ENCODE measurements at places on chromosomes 1 and 21. TPM values are rescaled to one million over a fixed set of nuclear protein-coding genes. Genes with fewer than 3 reads are reported as not detected.

- peak; percentile 29 for DNase-seq
- H3K4me3 ChIP-seq, result no peak overlapping the region
- no peaks in the 10 kb centered on the region for H3K27me3 ChIP-seq
- no peak overlapping the region for H3K27ac ChIP-seq
Measured at GRCh38 chr1:43510621-43511020, 20.1 kb upstream of the PTPRF start.

DNA sequence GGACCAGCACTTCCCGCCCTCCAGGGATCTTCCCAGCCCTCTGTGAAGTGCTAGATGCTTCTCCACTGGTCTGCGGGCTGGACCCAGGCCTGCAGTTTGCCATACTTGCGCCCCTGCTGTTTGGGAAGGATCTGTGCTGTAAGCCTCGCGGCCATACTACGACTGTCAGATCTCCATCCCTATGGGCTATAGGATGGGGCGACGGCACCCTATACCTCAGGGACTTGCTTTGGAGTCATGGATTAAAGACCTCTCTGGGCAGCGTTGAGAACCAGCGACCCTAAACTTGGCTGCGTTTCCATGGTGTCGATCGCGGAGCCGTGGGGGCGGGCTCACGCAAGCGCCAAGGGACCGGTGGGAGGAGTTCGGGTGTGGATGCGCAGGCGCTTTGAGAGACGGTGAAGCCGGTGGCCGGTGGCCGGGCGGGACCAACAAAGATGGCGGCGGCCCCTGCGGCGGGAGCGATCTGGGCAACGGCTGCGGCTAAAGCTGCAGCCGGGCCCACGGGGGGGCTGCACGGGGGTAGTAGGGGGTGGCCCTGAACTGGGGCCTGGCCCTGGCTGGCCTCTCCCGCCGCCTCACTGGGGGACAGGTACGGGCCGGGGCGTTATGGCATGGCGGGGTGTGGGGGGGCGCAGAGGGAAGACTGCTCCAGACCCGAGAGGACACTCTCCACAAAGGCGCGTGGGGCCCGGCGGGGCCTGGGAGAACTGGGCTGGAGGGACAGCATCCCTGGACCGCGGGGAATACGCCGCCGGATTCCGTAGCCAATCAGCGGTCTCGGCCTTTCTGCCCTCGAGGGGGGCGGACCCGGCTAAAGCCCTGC, at the start of gene USP21:
TSS of gene USP21 (plus strand) at position 414 of the 826 bp plus-strand sequence. CDS start 1,141 bp downstream, outside the sequence.
- H3K4me3 ChIP-seq, result peak within 1 kb of the TSS; percentile 98
- H3K4me1 ChIP-seq, result peaks cover 46% of the 10 kb centered on the region
- H3K27me3 ChIP-seq, result no peaks in the 10 kb centered on the region

DNA sequence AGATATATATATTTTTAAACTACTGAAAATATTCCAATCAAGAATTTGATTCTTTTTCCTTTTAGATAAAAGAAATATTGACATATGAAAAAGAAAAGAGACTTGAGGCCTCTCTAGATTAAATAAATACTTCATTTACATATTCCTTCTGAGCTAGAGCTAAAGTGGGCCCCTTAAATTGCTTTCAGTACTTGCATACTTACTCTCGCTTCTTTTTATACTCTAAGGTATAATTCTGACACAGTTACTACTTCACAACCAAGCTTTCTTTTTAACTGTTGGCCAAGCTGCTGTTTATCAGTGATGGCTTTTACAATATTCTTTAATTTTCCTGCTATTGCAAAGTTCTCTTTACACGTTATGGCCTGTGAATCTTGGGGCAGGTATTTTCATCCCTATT, 24.6 kb downstream of the EXTL2 start:
- no peak overlapping the region for H3K27ac ChIP-seq
- no peaks in the 10 kb centered on the region for H3K36me3 ChIP-seq
- H3K4me1 ChIP-seq, result no peaks in the 10 kb centered on the region
- H3K4me3 ChIP-seq, result no peak overlapping the region
- H3K27me3 ChIP-seq, result no peaks in the 10 kb centered on the region

Gene TEX50
- not detected for total RNA-seq

Gene SSR2
- 187 TPM for total RNA-seq

- no peak overlapping the region for H3K27ac ChIP-seq
- H3K4me1 ChIP-seq, result no peaks in the 10 kb centered on the region
- no peaks in the 10 kb centered on the region for H3K36me3 ChIP-seq
- DNase-seq, result no peak
Measured at GRCh38 chr1:207627496-207627895, 17.4 kb upstream of the CR1L start.

GRCh38 chr1:182262425-182262824, 129.2 kb downstream of the GLUL start:
- H3K4me3 ChIP-seq, result no peak overlapping the region
- H3K4me1 ChIP-seq, result peaks cover 9% of the 10 kb centered on the region
- no peaks in the 10 kb centered on the region for H3K36me3 ChIP-seq
- no peaks in the 10 kb centered on the region for H3K27me3 ChIP-seq

GRCh38 chr21:42012763-42013329, 2.7 kb upstream of the ZBTB21 start:
- H3K27me3 ChIP-seq, result no peaks in the 10 kb centered on the region
- peak; percentile 87 for DNase-seq
- H3K4me1 ChIP-seq, result peaks cover 17% of the 10 kb centered on the region
- no peak overlapping the region for H3K4me3 ChIP-seq

Gene PAFAH2
- 7.1 TPM for total RNA-seq

Gene GFI1
- total RNA-seq, result 3.9 TPM

Gene KRTAP11-1
- not detected for total RNA-seq

Gene CD1B
- not detected for total RNA-seq

DNA sequence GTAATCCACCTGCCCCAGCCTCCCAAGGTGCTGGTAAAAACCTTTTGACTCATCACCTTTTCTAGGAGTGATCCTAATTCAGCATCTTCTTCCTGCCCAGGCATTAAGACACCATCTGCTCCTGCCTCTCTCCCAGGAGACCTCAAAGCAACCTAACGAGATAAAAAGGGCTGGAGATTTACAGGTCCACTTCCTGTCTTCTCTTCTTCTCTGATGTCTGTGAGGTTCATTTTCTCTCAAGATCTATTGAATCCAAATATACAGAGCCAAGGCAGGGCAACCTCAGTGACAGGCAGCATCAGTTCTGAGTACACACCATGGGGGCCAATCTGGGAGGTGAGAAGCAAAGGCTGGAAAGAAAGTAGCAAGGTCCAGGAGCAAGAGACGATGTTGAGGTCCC, 219.4 kb downstream of the SETD4 start:
- no peak overlapping the region for H3K27ac ChIP-seq
- peaks cover 9% of the 10 kb centered on the region for H3K4me1 ChIP-seq
- no peaks in the 10 kb centered on the region for H3K27me3 ChIP-seq
- no peak overlapping the region for H3K4me3 ChIP-seq

GRCh38 chr1:8147956-8148355, 121.8 kb upstream of the ERRFI1 start:
- no peaks in the 10 kb centered on the region for H3K36me3 ChIP-seq
- no peak overlapping the region for H3K4me3 ChIP-seq
- H3K27me3 ChIP-seq, result no peaks in the 10 kb centered on the region
- no peaks in the 10 kb centered on the region for H3K4me1 ChIP-seq
- no peak for DNase-seq

DNA sequence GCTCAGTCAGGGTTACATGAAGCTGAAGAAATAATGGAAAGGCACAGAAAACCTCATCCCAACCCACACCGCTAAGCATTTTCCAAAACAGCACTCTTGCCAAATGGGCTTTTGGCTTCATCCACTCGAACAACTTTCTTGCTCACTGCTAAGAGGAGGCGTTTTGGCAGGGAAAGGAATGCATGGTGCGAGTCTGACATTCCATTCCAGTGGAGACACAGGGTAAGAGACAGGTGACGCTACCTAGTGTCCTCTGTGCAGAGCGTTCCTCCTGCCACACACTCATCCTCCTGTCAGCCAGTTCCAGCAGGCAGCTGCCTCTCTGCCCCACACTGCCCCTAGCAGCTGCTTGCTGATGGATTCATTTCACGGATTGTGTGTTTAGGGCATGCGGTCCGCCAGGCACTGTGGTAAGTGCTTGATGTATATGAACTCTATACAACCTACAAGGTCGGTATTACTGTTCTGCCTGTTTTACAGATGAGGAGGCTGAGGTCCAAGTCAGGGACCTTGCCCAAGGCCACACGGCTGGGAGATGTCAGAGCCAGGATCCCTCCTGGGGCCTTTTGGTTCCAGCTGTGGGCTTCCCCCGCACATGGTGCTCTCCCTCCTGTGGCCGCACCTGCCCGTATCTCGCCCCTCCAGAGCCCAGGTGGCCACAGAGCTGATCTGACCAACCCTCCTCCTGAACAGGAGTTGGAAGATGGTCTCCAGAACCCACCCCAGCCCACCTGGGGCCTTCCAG, 25.7 kb upstream of the BACE2 start:
- no peaks in the 10 kb centered on the region for H3K27me3 ChIP-seq
- H3K4me1 ChIP-seq, result peaks cover 18% of the 10 kb centered on the region
- no peak overlapping the region for H3K4me3 ChIP-seq
- no peaks in the 10 kb centered on the region for H3K36me3 ChIP-seq

Gene MFAP2
- total RNA-seq, result 51.1 TPM

Gene CNTN2
- total RNA-seq, result 7.4 TPM

DNA sequence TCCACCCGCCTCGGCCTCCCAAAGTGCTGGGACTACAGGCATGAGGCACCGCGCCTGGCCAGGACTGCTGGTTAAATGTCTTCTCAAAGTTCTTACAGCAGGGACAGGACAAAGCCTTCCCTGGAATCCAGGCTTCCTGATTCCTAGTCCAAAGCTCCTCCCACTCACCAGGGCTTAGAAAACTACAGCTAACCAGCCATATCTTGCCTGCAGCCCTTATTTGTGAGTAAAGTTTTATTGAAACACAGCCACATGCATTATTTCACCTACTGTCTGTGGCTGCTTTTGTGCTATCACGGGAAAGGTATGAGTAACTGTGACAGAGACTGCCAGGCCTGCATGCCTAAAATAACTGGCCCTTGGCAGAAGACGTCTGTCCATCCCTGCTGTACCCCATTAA, 24.4 kb downstream of the TMCO4 start:
- H3K4me1 ChIP-seq, result no peaks in the 10 kb centered on the region
- no peak overlapping the region for H3K4me3 ChIP-seq
- no peaks in the 10 kb centered on the region for H3K27me3 ChIP-seq
- no peak overlapping the region for H3K27ac ChIP-seq

- no peaks in the 10 kb centered on the region for H3K4me1 ChIP-seq
- H3K4me3 ChIP-seq, result no peak overlapping the region
- H3K27ac ChIP-seq, result no peak overlapping the region
- H3K27me3 ChIP-seq, result no peaks in the 10 kb centered on the region
Measured at GRCh38 chr1:194535369-194535768, 1349.0 kb upstream of the B3GALT2 start.

- H3K27me3 ChIP-seq, result no peaks in the 10 kb centered on the region
- peaks cover 33% of the 10 kb centered on the region for H3K4me1 ChIP-seq
- H3K27ac ChIP-seq, result peak overlapping the region; percentile 94
- DNase-seq, result no peak
- peak overlapping the region; percentile 66 for H3K4me3 ChIP-seq
Measured at GRCh38 chr1:207321790-207322645, 540 bp downstream of the CD55 start.

- no peak overlapping the region for H3K4me3 ChIP-seq
- H3K27me3 ChIP-seq, result no peaks in the 10 kb centered on the region
- H3K4me1 ChIP-seq, result peaks cover 6% of the 10 kb centered on the region
- no peaks in the 10 kb centered on the region for H3K36me3 ChIP-seq
- no peak overlapping the region for H3K27ac ChIP-seq
Measured at GRCh38 chr1:212229654-212230053, 55.6 kb upstream of the PPP2R5A start.

Gene SEC16B
- total RNA-seq, result 1.7 TPM

DNA sequence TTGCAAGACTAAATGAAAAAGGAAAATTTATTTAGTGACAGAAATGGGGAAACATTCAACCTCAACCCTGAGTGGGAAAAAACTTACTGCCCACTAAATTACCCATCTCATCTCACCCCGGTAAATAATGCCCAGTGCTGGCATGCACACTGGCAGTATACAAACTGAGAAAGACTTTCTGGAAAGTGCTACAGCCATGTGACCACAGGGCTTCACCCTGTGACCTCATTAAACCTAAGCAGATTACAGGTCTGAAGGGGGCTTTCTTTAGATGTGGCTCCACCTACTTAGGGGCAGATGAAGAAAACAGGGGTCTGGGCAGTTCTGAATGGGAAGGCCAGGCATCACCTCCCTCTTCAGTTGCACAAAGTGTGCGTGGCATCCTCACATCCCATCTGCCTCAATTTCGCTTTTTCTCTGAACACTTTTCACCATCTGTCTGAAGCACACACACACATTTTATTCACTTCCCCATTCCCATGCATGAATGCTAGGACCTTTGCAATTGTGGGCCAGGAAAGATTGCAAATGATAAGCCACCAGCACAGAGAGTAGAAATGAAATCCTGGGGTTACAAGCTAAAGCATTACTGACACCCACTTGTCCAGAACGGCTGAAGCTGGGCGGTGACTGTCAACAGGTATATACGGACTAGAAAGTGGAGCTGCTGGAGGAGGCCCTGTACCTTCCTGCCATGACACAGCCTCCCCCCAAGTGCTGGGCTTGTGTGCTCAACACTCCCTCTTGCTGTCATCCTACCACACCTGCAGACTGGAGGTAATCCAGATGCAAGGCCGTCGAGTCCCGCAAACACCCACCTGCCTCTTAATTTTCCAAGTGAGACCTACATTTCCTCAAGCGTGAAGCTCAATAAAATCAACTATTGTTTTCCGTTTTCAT, 2.7 kb downstream of the NADK start:
- H3K36me3 ChIP-seq, result no peaks in the 10 kb centered on the region
- H3K27me3 ChIP-seq, result no peaks in the 10 kb centered on the region

GRCh38 chr1:11848373-11848700, 754 bp upstream of the NPPA start:
- peaks cover 16% of the 10 kb centered on the region for H3K36me3 ChIP-seq
- no peak for DNase-seq
- H3K4me3 ChIP-seq, result no peak overlapping the region
- H3K27me3 ChIP-seq, result no peaks in the 10 kb centered on the region
- no peak overlapping the region for H3K27ac ChIP-seq

DNA sequence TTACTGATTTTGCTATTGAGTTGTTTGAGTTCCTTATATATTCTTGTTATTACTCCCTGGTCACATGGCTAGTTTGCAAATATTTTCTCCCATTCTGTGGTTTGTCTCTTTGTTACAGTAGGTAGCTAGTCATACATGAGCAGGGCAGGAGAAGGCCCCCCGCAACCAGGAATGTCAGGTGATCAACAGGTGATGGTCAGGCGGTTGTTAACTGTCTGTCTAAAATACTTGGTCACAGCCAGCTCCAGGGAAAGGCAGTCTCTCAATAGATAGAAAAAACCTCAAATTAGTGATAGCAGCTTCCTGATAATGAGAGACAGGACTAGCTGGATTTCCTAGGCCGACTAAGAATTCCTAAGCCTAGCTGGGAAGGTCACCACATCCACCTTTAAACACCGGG, 217.9 kb downstream of the RHOU start:
- no peaks in the 10 kb centered on the region for H3K36me3 ChIP-seq
- H3K4me3 ChIP-seq, result no peak overlapping the region
- peaks cover 4% of the 10 kb centered on the region for H3K4me1 ChIP-seq

- no peaks in the 10 kb centered on the region for H3K36me3 ChIP-seq
- H3K27ac ChIP-seq, result peak overlapping the region; percentile 49
- peak; percentile 56 for DNase-seq
Measured at GRCh38 chr1:7229696-7230631, 444.7 kb downstream of the CAMTA1 start.

All from vagina (tissue), 2 donors.